ENCODE measurements at places on chromosomes 11 and 22.

DNA sequence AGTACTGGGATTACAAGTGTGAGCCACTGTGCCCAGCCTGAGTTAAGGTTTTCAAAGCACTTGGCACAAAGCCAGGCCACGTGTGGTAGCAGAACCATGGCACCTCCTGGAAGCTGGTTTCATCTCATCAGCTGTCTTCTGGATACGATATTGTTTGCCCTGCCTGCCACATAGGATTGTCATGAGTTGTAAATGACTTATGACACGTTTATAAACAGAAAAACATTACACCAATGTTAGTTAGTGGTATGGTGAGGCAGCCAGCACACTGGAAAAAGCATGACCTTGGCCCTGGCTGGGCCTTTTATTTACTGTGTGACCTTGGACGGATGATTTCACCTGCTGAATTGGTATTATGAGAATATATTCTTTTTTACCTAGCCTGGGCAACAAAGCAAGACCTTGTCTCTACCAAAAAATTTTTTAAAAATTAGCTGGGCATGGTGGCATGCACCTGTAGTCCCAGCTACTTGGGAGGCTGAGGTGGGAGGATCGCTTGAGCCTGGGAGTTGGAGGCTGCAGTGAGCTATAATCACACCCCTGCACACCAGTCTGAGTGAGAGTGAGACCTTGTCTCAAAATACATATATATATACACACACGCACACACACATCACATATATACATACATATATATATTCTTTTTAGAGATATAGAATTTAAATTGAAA, 24.0 kb upstream of the MYH9 start:
- peak; percentile 17 for DNase-seq

GRCh38 chr11:122045181-122045586, 70.8 kb downstream of the BLID start:
- no peak for DNase-seq

GRCh38 chr11:66875378-66875777, 18.5 kb downstream of the LRFN4 start:
- no peak for DNase-seq

- DNase-seq: no peak
Observed at GRCh38 chr22:24969560-24970301, 17.2 kb downstream of the KIAA1671 start.

DNA sequence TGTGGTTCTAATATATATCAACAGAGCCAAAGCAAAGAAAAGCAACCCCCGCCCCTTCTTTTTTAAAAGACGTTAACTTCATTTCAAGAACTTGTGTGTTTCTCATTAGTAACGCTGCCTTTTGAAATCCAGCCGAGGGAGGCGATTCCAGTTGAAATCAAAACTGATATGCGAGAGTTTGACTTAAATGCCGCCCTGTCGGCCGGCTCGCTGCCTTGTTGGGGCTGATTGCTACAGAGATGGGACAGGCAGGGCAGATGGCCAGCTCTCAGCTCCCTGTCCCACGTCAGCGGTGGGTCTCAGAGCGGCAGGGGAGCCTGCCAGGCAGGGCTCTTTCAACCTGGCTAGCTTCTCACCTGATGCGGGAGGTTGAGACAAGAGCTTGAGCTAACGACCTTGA, 51.9 kb upstream of the ALX4 start:
- DNase-seq: no peak

DNA sequence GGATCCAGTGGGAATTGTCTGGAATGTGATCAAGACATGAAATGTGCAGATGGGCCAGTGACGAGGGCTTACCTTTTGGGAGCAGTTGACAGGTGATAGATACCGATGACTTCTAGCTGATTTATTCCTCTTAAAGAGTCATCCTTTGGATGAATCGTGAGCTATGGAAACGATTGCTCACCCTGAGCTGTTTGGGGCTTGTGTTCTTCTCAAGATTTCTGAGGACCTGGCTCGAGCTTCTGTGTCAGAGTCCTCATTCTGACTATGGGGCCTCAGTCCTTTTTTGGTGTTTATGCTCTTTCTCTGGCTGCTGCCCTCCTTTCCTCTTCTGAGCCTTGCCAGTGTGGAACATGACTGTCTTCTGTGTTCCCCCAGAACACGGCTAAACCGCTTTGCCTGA, 11.9 kb upstream of the AMPD3 start:
- no peak for DNase-seq

- DNase-seq: no peak
Observed at GRCh38 chr11:134543645-134544044, 131.6 kb upstream of the B3GAT1 start.

GRCh38 chr22:47175151-47176025, 412.9 kb downstream of the TBC1D22A start:
- no peak for DNase-seq

GRCh38 chr22:41775338-41775737, 25.1 kb upstream of the CCDC134 start:
- no peak for DNase-seq

DNA sequence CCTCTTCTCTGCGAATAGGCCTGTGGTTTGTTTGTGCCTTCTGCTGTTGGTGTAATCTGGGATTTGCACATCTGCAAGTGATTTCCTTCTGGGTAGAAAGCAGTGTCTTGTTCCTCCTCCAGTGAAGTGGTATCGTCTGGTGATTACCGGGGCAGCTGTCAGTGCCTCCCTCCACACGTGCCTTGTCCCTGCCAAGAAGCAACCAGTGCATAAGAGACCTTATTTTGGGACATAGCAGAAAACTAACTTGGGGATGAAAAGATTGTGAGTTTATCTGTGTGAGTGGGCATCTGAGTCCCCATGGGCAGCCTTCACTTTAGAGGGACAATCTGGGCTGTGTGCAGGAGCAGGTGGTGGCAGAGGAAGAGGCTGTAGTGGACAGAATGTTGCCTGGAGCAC, 71.5 kb upstream of the SORL1-AS1 start:
- DNase-seq: no peak

DNA sequence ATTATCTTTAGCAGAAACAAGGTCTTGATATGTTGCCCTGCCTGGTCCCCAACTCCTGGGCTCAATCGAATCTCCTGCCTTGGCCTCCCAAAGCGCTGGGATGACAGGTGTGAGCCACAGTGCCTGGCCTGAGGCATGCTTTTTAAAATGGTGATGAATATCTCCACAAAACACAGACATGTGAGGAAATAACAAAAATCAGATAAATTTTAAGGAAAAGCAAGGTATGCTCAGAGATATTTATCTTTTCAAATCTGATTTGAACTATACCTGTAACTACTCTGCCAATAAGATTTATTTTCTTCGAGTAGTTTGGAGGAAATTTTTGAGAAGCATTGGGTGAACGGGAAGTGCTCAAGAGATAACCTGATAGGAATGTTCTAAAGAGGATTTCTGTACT, 35.9 kb upstream of the MMP20 start:
- no peak for DNase-seq

DNA sequence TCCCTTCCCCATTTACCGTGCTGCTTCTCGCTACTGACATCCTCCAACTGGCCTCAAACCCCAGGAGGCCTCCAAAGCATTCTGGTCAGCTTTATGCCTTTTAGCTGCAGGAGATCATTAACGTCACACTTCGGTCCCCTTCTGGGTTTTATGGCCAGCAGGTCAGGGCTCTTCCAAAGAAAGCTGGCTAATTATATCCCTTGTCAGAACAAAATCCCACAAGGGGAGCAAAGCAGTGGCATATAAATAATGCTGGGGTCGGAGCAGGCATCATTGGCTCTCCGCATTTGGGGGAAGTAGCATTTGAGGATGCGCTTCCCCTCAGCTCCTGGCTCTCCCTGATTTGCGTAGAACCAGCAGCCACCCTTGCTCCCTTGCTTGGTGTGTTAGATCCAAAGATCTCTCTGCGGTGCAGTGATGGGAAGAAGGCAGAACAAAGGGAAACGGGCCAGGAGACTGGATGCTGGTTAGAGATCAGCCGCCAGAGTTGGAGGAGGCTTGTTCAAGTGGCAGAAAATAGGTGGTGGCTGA, 117.4 kb downstream of the DBX1 start:
- DNase-seq: no peak

DNA sequence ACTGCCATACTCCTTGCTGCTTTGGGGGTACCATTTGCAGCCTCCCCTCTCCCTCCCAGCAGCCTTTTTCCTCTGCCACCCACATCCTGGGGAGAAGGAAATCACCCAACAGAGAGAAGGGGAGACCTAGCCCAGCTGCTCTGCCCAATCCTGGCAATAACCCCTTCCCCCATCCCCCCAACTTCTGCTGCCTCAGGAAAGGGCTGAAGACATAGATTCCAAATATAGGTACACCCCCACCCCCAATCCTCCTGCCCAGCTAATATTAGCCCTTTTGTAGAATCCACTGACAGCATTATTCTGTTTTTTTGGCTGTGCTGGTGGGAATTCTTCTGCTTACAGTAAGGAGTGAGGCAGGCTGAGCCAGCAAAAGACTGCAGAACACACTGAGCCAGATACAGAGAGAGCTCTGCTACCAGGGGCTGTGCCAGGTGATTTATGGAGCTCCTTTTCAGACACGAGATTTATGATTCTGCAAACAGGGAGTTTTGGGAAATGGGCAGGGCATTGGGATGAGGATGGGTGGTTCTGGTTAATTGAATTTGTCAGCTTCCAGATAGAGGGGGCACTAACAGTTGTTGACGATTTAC, 164.0 kb downstream of the TENM4 start:
- DNase-seq: no peak

GRCh38 chr11:2691991-2692875, 7.6 kb downstream of the KCNQ1OT1 start:
- DNase-seq: no peak

GRCh38 chr11:83726316-83726715, 440.1 kb upstream of the CCDC90B start:
- DNase-seq: no peak

- no peak for DNase-seq
Observed at GRCh38 chr11:24082860-24083259, 414.0 kb upstream of the LUZP2 start.

DNA sequence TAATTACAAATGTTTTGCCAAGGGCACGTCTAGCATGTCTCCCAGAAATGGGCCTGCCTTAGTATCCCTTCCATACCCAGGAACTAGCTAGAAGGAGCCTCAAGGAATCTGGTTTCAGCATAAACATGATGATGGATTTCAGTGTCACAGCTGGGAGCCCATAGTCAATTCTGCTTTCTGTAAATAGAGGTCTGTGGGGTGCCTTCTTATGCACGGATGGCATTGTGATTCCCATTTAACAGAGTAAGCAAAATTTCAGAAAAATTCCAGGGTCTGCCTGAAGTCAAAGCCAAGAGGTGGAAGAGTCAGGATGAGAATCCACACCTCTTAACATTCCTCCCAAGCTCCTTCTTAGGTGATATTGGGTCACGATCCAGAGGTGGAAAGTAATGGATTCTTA, 12.1 kb downstream of the DUSP18 start:
- no peak for DNase-seq

GRCh38 chr11:100863080-100863581, 176.0 kb downstream of the ARHGAP42 start:
- DNase-seq: no peak

- no peak for DNase-seq
Observed at GRCh38 chr11:107857550-107858216, 904 bp downstream of the SLC35F2 start.

GRCh38 chr11:15453211-15453765, 338.6 kb downstream of the INSC start:
- DNase-seq: no peak

DNA sequence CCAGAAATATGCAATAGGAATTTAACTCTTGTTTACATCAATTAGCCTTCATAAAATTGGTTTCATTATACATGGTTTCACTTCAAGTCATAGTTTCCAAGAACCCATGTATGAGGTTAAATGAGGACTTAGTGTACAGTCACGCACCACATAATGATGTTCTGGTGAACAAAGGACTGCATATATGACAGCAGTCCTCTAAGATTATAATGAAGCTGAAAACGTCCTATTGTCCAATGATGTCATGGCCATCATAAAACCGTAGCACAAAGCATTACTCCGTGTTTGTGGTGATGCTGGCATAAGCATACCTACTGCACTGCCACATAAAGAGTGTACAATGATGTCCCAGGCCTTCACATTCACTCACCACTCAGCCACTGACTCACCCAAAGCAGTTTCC, 31.1 kb downstream of the SMCO4 start:
- no peak for DNase-seq

GRCh38 chr22:25176175-25176574, 23.5 kb upstream of the CRYBB3 start:
- DNase-seq: no peak

GRCh38 chr22:24894220-24894975, 52.1 kb downstream of the LHFPL7 start:
- DNase-seq: no peak

- DNase-seq: no peak
Observed at GRCh38 chr22:41488076-41488475, 19.2 kb downstream of the ACO2 start.

DNA sequence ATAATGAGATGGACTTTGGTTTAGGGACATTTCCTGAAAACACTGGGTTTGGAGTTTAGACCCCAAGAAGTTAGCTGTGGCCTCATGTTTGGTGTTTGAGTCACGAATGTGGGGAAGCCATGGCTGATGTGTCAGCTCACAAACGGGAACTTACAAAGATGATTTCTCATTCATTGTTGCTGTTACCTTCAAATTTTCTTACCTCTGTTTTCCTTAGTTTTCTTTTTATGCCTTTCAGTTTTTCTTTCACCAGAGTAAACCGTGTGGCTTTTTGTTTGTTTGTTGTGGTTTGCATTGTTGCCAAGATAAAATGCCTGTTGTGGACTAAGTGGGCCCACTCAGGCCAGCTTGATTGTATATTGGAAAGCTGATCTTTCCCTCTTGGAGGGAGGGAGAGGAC, 89.1 kb downstream of the SWAP70 start:
- no peak for DNase-seq

DNA sequence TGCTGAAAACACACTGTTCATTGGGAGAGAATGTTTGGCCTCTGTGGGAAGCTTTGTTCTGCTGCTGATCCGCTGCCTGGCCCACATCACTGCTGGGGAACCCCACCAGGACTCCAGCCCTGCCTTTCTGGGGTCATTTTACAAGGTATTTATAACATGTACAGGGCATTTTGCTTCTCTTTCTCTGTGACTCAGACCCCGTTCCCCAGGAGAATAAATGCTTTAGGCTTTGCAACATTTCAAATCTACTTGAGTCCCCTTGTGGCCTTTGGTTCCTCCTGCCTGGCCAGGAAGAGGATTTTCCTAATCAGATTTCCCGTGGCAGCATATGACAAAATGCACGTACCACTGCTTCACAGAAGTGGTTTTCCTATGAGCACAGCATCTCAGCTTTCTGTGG, 43.0 kb downstream of the BTG4 start:
- DNase-seq: no peak

DNA sequence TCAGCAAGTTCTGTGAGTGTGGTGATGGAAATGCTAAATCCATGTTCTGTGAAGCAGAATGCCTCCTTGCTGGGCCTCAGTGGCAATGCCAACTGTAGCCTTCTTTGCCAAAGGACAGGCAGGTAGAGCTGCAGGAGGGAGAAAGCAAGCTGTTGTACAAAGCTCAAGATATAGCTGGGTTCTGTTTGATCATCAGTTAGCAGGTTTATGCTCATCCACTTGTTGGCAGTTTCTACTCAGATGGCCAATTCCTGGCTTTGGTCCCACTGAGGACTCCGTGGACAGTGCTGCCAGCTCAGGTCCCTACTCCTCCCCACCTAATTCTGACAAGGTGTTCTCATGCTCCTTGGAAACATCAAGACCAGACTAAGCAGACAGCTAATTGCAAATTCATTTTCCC, 65.1 kb downstream of the PRSS23 start:
- no peak for DNase-seq

GRCh38 chr11:45984192-45984591, 61.7 kb downstream of the LARGE2 start:
- DNase-seq: no peak

Data from stimulated activated CD8-positive, alpha-beta memory T cell treated with anti-CD3 and anti-CD28 coated beads, Interleukin-12 subunit alpha, Interleukin-12 subunit beta, amount 100 ng/mL, for 1 hour (primary cell).